Stimulated activated CD4-positive, alpha-beta T cell treated with anti-CD3 and anti-CD28 coated beads, TNF-alpha, amount 100 ng/mL, for 1 hour (primary cell): ENCODE measurements at places on chromosomes 2 and 18.

GRCh38 chr18:32975163-32975436, 202.3 kb upstream of the KLHL14 start:
- no peak for DNase-seq

DNA sequence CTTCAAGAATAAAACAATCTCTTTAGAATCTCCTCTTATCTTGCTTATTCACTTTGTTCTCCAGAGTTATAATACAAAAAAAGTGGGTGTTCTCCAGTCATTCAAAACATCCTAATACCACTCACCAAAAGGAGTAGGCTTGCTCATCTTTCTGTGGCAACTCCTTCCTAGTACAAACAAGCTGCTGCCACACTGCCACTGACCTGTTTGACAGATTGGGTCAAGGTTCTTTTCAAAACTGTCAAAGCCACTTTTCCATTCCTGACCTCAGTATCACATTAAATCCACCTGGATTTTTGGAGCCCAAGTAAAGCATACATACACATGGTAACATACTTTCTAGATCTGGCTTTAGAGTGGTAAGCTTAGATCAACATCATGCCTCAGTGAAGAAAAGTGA, 59.8 kb downstream of the SLC25A12 start:
- DNase-seq, result no peak

GRCh38 chr2:45191976-45192375, 182.7 kb upstream of the SIX2 start:
- DNase-seq, result no peak

- DNase-seq, result no peak
Measured at GRCh38 chr2:163934131-163934530, 198.3 kb upstream of the FIGN start.

GRCh38 chr2:158539176-158540005, 82.6 kb downstream of the PKP4 start:
- no peak for DNase-seq

GRCh38 chr2:184689638-184690037, 91.3 kb downstream of the ZNF804A start:
- no peak for DNase-seq

DNA sequence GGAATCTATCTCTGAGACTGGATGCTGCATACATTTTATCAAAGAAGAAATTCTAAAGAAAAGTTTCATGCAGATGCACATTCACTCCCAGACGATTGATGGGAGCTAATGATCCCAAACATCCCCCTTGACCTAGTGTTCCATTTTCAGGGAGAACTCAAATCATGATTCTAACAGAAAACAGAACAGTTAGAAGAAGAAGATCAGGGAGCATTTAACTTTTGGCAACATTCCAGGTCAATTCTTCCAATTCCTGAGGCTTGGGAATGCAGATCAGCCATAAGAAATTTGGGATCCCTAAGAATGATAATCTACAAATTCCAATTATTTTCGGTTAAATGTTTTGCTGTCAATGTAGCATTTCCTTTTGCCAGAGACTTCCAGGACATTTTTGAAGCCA, 96.6 kb downstream of the CPO start:
- DNase-seq, result no peak

DNA sequence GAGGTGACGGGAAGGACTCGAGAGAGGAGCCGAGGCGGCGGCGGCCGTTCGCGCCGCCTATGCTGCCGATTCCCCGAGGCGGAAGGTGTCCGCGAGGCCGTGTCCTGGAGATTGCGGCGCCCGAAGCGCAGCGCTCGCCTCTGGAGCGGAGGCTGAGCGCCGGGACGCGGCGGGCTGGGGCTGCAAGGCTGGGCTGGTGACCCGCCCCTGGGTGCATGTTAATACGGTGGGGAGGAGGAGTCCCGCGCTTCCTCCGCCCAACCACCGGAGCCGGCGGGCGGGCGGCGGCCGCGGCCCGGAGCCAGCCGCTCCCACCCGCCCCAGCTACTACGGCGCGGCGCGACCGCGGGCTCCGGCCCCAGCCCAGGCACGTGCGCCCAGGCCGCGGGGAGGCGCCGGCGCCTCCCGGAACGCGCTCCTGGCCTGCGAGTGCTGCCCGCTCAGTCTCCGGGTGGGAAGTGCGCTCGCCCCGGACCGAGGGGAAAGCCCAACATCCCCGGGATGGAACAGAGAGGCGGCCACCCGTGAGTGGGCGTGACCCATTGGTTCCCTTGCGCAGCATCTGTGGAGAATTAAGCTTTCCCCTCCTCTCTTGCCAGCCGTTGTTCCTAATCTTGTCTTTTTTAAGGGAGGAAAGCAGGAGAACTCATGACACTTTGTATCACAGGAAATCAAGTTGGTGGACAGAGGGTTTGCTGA, at the start of gene DLGAP1:
Gene DLGAP1 (minus strand): TSS at position 195 of the 699 bp plus-strand sequence.
- DNase-seq, result no peak

DNA sequence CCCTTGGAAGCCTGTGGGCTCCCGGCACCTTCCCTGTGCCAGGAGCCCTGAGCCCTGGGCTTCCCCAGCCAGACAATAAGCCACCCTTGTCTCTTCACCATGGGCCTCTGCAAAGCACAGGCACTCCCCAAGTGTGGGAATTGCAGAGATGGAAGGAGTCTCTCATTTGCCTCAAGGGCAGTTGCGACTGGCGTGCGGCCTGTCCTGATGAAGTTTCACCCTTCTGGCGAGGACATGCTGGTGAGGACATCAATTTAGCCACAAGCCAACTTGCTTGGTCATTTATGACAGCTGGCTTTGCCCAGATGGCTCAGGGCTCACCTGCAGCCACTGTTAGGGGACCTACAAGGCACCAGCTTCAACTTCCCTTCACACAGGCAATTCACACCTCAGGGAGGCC, 180.2 kb downstream of the ANAPC1 start:
- no peak for DNase-seq

DNA sequence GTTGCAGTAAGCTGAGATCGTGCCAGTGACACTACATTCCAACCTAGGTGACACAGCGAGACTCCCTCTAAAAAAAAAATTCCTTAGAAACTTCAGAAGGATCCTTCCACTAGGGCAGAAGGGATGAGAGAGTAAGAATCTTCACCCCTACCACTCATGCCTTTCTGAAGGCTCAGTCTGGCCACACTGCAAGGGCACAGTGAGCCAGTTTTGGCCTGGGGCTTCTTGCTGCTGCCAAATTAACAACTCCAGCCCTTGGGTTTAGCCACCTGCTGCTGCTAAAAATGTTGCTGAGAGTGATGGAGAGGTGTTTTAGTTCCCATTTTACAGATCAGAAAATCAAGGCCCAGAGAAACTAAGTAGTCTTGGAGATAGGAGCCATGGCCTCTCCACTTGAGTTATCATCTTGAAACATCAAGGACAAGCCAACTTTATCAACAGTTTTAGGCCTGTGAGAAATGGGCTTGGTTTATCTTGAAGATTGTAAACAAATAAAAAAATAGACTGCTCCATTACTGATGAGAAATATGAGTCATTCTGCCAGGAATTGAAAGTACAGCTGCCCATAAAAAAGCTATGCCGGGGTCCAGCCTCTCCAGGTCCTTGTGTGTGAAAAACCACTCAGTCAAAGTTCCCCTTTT, 31.9 kb upstream of the CASP8 start:
- no peak for DNase-seq

DNA sequence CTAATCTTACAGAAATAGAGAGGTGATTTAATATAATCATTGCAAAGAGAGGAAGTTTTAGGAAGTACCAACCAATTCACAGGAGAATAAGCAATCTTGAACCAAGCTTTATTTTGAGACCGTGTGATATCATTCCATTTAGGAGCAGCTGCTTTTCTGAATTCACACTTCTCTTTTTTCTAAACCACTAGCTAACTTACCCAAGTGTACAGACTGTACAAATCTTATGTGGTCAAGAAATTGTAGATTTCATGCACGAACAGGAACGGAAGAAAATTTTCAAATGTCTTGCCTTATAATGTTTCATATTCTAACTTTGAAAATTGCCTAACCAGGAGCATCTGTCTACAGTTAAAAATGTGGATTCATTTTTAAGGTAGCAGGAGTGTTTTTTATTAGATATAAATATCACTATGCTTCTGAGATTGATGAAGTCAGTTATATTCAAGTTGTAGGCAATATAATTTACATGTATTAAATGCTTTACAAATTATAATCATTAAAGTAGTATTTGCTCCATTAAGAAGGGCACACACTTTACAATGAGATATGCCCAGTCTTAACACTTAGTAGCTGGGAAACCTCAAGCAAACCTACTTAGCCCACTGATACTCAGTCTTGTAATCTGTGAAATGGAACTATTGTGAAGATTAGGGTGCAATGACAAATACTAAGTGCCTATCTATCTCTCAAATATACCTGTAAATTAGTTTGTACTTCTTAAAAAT, 302.2 kb upstream of the STON1 start:
- DNase-seq, result no peak

GRCh38 chr18:11119959-11120587, 29.3 kb downstream of the PIEZO2 start:
- no peak for DNase-seq

DNA sequence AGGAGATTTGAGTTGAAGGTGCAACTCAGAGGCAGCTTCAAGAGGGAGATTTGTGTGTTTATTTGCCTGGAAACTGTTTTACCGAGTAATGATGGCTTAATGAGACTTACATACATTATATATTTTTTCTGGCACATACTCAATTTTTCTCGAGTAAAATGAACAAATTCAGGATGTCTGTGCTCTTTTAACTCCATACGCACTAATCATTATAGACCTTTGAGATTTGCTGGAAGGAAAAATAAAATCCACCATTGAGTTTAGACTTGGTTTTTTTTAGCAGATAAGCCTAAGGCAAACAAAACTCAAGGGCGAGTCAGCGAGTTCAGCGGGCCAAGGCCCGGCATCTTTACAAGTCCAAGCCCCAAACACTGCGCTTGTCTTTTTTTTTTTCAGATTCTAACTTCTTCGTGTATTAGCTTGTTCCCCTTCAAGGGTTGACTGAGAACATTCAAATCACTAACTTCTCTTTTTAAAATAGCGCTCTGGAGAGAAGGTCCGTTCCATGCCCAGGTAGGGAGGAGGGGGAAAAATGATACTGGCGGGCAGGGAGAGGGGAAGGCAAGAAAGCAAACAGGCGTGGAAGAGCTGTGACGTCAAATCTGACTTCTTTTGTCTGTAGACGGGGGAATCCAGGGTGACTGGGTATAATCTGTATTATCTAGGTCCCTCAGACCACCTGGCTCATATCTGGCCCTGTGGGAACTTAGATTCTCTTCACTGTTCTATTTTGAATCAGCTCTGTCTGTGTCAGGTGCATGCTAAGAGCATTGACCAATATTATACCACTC, 72.7 kb upstream of the MAP3K20 start:
- no peak for DNase-seq

- DNase-seq, result no peak
Measured at GRCh38 chr18:56330366-56331110, 307.9 kb downstream of the TXNL1 start.

DNA sequence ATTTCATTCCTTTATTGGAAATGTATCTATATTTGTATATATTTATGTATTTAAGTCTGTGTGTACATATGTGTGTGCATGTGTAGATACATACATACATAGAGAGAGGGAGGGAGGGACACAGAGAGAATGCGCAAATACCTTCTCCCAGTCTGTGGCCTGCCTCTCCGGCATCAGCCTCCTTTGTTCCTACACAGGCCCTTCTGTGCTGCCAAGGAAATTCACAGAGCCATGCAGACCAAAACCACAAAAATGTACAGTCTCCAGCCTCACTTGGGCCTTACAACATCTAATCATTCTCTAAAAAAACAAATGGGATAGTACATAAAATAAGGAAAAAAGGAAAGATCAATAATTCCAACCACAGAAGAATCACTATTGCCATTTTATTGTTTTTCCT, 8.8 kb upstream of the CRACDL start:
- no peak for DNase-seq

DNA sequence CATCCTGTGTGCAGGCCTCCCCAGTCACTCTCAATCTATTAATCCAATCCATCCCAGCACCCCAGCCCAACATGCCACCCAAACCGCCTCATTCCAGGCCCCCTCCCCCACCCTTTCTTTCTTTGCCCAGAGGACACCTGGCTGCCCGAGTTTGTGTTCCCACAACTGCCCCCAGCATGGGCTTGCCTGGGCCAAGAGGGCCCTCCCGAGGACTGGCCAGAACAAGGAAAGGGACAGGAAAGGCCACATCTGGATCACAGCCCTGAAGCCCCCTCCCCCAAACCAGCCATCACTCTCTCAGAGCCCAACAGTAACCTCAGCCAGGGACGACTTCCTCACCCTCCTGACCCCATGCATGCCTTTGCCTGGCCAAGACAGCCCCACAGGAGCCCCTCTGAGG, 1.2 kb downstream of the TNS1 start:
- DNase-seq, result no peak

GRCh38 chr2:28021898-28022297, 131.4 kb downstream of the BABAM2 start:
- DNase-seq, result no peak

- no peak for DNase-seq
Measured at GRCh38 chr2:239853121-239853520, 172.0 kb downstream of the NDUFA10 start.

GRCh38 chr2:105842555-105842954, 97.8 kb downstream of the NCK2 start:
- no peak for DNase-seq

- DNase-seq, result no peak
Measured at GRCh38 chr2:6312367-6312766, 553.3 kb downstream of the CMPK2 start.

GRCh38 chr2:30664761-30665358, 142.4 kb downstream of the CAPN13 start:
- no peak for DNase-seq

GRCh38 chr2:188364033-188364630, 72.5 kb downstream of the GULP1 start:
- DNase-seq, result no peak

DNA sequence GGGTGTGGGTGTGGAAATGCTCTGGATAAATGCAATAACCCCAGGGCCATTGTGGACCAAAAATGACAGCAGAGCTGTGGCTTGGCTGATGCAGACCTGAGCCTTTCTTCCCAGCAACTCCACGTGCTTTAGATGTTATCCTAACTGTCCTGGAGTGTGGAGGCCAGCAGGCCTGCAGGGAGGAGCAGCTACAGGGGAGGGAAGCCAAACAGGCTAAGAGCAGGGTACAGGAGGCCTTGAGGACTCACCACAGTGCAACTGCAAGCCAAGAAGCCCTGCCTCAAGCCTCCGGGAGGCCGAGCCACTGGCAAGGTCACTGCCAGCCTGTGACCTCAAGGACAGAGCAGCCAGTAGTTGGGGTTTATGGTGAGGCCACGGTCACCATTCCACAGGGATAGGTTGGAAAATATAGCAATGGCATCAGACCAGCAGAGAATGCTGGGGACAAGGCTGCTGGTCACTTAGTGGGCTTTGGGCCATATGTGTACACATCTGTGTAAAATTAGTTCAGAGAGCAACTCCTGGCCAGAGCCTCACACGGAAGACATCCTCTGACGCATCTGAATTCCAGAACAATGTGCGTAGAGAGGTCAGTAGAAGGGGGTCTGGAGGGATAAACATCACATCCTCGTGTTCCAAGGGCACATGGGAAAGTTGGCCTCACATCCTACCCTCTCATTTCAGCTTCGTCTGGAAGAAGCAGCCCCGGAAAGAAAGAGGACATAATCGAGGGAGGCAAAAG, 76.2 kb upstream of the UPP2 start:
- no peak for DNase-seq

DNA sequence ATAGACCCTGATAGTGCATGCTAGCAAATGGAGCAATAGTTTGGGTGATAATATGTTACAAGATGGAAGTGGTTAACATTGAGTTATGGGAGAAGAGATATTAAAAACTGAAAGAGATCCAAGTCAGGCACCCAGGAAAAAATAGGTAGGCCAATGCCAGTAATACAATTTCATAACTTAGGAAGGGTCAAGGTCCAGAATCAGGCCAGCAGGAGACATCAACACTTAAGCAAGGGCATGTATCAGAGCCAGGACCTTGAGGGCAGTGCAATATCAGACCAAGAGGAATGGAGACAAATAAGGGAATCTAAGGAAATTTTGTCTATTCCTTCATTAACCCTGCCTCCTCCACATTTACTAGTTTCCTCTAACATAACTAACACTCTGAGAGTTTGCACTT, 124.1 kb upstream of the NYAP2 start:
- DNase-seq, result no peak
